ENCODE measurements at places on chromosomes 1 and 21. TPM values are rescaled to one million over a fixed set of nuclear protein-coding genes. Genes with fewer than 3 reads are reported as not detected.

GRCh38 chr21:32004291-32004690, 131.5 kb downstream of the HUNK start:
- no peak for DNase-seq

- no peak for DNase-seq
Measured at GRCh38 chr1:167130829-167131510, 37.1 kb downstream of the STYXL2 start.

- DNase-seq: no peak
Measured at GRCh38 chr1:172427191-172427590, 6.7 kb downstream of the C1orf105 start.

The GBP3 gene
- polyA plus RNA-seq: 13.7 TPM

All from SK-N-SH (cell line).